ENCODE measurements at places on chromosomes 3 and 15. TPM values are rescaled to one million over a fixed set of nuclear protein-coding genes. Genes with fewer than 3 reads are reported as not detected.

CADPS gene
- total RNA-seq, result 0.17 TPM

LRRC49 gene
- total RNA-seq, result 1.1 TPM

NPHP3 gene
- total RNA-seq, result 19.7 TPM

GALNT15 gene
- 2.8 TPM for total RNA-seq

ANKDD1A gene
- total RNA-seq, result 0.65 TPM

GRAMD1C gene
- 17.0 TPM for total RNA-seq

TLE3 gene
- total RNA-seq, result 13.7 TPM

UBE2E2 gene
- total RNA-seq, result 10.5 TPM

MRAS gene
- total RNA-seq, result 2.6 TPM

CASR gene
- total RNA-seq, result 0.17 TPM

CHST13 gene
- 19.7 TPM for total RNA-seq

CNTN3 gene
- total RNA-seq, result 0.09 TPM

OR5K2 gene
- not detected for total RNA-seq

CFAP20DC gene
- total RNA-seq, result 2.1 TPM

SAMMSON gene
- not detected for total RNA-seq

PCOLCE2 gene
- 16.1 TPM for total RNA-seq

RTP1 gene
- not detected for total RNA-seq

IL17RE gene
- 1.1 TPM for total RNA-seq

TFDP2 gene
- total RNA-seq, result 52.0 TPM

EPHB1 gene
- total RNA-seq, result 0.50 TPM

INO80 gene
- 14.1 TPM for total RNA-seq

ANKRD63 gene
- total RNA-seq, result not detected

GLDN gene
- 0.50 TPM for total RNA-seq

SI gene
- not detected for total RNA-seq

FGD5 gene
- total RNA-seq, result 2.8 TPM

ZFAND6 gene
- 101 TPM for total RNA-seq

NSMCE3 gene
- total RNA-seq, result 2.8 TPM

PIERCE2 gene
- not detected for total RNA-seq

PDZRN3 gene
- 1.8 TPM for total RNA-seq

FGF7 gene
- 0.33 TPM for total RNA-seq

IGSF10 gene
- 1.6 TPM for total RNA-seq

GOLGA8M gene
- total RNA-seq, result 0.75 TPM

PPP4R2 gene
- 32.9 TPM for total RNA-seq

FANCD2OS gene
- total RNA-seq, result not detected

WDR93 gene
- total RNA-seq, result not detected

GUCA1C gene
- not detected for total RNA-seq
